ENCODE measurements at places on chromosomes 7 and 10.

DNA sequence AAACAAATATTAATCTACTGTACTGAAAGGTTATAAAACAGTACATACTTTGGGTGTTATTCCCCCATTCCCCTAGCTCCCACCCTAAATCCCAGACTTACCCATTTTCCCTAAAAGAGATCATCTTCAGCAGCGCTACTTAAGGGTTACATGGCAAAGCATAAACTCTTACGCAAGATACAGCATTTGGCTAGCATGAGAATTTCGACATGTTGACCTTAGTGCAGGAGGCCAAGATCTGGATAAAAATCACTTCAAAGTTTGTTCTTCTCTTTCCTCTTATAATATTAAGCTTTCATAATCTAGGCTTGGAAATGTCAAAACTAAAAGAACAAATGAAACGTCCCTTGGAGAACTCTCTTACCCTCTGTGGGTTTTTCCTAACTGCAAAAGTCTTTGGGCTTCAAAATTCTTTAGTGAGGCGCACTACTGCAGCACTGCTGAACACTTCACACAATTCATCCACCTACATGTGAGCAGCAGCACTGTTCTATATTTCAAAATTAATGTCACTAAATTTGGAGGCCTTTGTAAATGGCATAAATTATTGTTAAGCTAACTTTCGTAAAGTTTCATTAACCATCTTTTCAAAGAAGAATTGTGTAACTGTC lies 59.5 kb upstream of the PDLIM1 start:
- DNase-seq: no peak

- peak; percentile 64 for DNase-seq
These were observed 102.3 kb downstream of the JAZF1 start for GRCh38 chr7:28078036-28078901.

DNA sequence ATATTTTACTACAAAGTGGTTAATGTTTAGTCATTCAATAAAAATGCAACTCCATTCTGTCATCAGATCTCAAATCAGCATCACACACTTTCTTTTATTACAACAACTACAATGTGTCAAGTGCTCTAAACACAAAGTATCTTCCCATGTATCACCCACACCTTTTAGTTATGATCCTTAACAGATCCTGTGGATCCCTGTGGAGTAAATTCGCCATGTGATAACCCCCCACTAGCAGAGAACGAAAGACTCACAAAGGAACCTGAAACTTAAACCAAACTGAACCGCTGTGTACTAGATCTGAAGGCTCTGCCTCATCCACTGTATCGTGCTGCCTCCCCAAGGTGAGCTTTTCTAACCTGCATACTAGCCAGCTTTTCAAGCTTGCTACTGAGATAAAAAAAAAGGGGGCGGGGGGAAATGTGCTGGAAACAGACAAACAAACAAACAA lies 1.7 kb downstream of the DPY19L1 start:
- no peak for DNase-seq

- no peak for DNase-seq
These were observed 148.3 kb downstream of the NOC3L start for GRCh38 chr10:94214481-94214893.

DNA sequence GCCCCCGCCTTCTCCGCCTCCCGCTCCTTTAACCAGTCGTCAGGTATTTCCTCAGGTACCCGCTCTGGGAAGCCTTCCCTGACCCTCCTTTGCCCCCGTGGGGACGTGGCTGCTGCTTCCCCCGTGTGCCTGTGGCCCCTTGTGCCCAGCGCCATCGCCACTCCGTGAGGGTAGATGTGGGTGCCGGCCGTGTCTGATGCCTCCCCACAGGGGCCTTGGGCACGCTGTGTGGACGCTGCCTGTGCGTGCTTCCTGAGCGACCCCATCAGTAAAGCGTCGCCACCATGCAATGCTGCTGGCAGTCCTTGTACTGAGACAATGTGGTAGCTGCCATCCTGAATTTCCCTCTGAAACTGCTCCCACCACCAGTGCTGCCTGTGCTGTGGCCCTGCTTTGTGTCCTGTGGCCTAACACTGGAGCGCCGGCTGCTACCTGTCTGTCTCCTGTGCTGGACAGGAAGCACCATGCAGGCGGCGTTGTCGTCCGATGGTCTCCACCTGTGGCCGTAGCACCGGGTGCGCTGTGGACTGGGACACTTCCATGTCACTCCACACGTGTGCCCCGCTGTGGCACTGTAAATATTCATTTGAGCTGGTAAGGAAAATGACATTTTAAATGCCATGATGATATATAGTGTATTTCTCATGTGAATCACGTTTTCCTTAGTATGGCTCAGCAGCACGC lies 213.8 kb downstream of the MGMT start:
- DNase-seq: no peak

DNA sequence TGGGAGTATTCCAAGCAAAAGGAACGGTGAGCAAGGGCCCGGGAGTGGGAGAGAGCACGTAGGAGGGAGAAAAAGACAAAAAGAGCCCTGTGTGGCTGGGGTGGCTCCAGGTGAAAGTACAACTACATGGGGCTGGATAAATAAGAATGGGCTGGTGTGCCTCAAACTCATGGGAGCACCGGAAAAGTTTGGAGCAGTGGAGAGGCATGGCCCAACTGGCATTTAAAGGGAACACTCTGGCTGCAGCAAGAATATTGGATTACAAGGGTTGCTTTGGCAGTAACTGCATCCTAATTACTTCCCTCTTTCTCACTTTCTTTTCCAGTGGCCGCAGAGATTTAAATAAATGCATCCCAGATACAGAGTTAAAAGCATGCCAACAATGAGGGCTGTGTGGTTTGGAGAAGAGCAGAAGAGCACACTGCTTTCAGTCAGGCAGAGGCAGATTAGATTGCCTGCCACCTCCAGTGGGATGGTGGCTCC lies 39.1 kb upstream of the HERPUD2 start:
- DNase-seq: no peak

DNA sequence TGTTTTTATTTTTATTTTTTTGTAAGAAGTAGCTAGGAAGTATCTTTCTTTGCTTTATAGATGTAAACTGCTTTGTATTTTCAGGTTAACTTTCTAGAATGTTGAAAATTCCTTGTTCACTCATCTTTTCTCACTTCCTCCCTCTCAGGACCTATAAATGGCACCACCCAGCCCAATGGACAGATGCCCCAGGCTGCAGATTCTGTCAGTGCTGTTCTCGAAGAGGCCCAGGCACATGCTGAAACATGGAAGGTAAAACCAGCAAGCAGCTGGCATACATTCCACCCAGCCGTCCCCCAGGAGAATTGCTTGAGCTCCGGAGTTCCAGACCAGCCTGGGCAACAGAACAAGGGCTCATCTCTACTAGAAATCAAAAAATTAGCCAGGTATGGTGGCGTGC lies 47.1 kb upstream of the PDSS1 start:
- DNase-seq: no peak

DNA sequence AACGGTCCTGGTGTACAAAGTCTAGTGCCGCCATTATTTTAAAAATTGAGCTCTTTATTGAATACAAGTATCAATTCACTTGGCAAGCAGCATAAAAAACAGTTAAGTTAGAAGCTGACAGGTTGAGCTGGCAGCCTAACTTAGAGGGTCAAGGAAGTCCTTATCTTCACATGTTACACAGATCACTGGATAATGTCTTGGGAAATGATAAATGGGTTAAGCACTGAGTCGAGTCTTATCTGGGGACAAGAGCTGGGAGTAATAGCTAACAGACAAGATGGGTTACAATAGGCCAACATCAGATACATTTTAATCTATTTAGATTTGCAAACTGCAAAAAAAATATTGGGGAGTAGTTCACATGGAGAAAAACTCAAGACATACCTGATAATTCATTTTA lies 34.2 kb downstream of the SLC18A2 start:
- no peak for DNase-seq

DNA sequence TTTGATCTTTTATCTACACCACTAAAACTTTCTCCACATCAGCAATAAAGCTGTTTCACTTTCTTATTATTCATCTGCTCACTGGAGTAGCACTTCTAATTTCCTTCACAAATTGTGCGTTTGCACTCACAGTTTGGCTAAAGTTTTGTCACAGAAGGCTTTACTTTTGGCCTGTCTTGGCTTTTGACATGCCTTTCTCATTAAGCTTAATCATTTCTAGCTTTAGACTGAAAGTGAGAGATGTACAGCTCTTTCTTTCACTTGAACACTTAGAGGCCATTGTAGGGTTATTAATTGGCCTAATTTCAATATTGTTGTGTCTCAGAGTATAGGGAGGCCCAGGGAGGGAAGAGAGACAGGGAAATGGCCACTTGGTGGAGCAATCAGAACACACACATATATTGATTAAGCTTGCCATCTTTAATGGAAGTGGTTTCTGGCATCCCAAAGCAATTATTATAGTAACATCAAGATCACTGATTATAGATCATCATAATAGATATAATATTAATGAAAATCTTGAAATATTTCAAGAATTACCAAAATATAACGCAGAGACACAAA lies 512.5 kb downstream of the ETV1 start:
- DNase-seq: no peak

DNA sequence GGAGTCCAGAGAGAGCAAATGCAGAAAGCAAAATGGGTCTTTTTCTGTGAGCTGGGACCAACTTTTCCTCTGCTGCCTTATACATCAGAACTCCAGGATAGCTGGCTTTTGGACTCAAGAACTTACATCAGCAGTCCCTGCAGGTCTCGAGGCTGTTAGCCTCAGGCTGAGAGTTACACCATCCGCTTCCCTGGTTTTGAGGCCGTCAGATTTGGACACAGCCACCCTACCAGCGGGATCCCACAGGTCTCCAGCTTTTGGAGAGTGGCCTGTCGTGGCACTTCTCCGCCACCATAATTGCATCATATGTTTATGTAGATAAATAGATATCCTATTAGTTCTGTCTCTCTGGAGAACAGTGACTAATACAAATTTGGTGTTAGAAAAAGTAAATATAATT lies 64.2 kb downstream of the TRIL start:
- DNase-seq: no peak

GRCh38 chr10:81569488-81569887 lies 305.5 kb upstream of the NRG3 start:
- DNase-seq: no peak

GRCh38 chr7:155215576-155216325 lies 81.9 kb upstream of the INSIG1 start:
- DNase-seq: no peak

GRCh38 chr10:71748671-71749191 lies 24.6 kb downstream of the VSIR start:
- no peak for DNase-seq

GRCh38 chr7:74306004-74306729 lies 17.0 kb downstream of the CLIP2 start:
- no peak for DNase-seq

DNA sequence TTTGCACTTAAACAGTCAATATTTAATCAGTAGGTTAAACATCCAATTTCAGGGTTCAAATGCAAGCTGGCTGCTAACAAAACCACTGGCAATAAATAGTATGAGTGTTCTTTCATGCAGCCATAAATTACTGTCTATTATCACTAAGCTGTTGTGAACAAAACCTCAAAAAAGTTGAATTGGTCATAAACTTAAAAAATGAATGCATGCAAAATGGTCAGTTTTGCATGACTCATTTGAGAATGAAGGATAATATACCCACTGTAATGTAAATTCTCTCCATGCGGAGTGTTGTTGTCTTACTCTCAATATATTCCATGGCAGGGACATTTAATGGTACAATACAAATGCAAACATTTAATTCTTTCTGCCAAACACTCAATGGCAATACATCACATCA lies 226.4 kb downstream of the MAGI2 start:
- DNase-seq: peak; percentile 77

- no peak for DNase-seq
These were observed 94.0 kb downstream of the AKR1D1 start for GRCh38 chr7:138170298-138170697.

GRCh38 chr10:99754670-99755069 lies 22.6 kb downstream of the CUTC start:
- DNase-seq: no peak

GRCh38 chr7:134420424-134421125 lies 38.3 kb downstream of the AKR1B1 start:
- peak; percentile 61 for DNase-seq

DNA sequence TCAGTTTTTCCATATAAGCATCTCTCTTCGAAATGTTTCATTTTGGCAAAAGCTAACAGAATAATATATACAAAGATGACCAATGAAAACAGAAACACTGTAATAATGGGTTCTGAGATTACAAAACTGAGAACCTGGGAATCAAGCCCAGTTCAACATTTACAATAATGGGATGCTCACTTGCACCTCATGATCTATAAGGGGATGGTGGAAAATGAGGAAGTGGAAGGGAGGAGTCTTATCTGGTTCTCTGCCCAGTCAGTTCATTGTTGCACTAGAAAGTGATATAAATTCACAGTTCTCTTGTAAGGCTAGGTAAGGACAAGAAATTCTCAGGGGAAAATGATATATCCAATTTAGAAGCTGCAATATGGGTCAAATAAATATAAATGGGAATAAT lies 31.7 kb upstream of the RHOBTB1 start:
- no peak for DNase-seq

Measured in NCI-H1930 (cell line).